ENCODE measurements at places on chromosomes 16 and 17.
A peak's percentile ranks its signal among the peaks of the same experiment; 100 is the strongest.

GRCh38 chr16:77551357-77551756 lies 116.5 kb upstream of the ADAMTS18 start:
- no peak for DNase-seq

- no peak for DNase-seq
Measured at GRCh38 chr16:64481497-64481896, 640.4 kb downstream of the CDH11 start.

GRCh38 chr16:20740007-20740883 lies 1.4 kb downstream of the THUMPD1 start:
- DNase-seq, result peak; percentile 39

GRCh38 chr17:75902406-75902805 lies 2.3 kb downstream of the MRPL38 start:
- DNase-seq, result no peak

GRCh38 chr17:82887255-82888164 lies 47.7 kb upstream of the ZNF750 start:
- DNase-seq, result no peak

DNA sequence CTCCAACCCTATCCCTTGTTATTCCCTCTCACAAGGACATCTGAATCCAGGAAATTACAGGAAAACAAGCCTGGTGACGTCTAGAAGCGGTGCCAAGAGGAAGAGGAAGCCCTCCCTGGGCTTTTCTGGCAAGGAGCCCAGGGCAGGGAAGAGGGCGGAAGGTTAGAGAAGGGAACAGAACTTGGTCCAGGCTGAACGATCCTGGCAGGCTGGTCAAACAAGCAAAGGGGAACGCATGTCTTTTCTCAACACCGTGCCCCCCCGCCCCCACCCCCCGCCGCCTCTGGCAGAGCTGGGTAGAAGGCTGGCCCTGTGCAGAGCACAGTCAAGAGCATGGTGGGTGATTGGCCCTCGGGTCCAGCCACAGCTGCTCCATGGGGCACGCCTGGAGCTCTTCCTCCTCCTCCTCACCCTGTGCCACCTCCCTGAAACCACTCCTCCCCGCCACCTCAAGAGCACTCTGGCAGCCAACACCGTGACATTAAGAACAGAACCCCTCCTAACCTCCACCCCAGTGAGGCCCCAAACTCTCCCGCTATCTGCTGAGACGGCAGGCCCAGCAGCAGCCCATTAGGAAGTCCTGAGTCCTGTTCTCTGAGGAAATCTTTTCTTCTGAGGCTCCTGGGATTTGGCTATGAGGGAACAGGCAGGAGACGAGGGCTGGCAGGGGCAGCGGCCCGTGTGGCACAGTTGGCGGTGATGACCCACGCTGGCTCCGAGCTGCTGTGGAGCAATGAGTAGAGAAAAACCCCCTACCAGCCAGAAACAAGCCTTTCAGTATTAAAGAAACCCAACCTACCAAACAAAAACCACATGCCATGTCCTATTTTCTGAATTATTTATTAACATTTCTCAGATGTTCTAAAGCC lies 7.3 kb downstream of the C16orf86 start:
- no peak for DNase-seq

GRCh38 chr16:75340741-75341491 lies 89.5 kb upstream of the BCAR1 start:
- DNase-seq, result peak; percentile 16

DNA sequence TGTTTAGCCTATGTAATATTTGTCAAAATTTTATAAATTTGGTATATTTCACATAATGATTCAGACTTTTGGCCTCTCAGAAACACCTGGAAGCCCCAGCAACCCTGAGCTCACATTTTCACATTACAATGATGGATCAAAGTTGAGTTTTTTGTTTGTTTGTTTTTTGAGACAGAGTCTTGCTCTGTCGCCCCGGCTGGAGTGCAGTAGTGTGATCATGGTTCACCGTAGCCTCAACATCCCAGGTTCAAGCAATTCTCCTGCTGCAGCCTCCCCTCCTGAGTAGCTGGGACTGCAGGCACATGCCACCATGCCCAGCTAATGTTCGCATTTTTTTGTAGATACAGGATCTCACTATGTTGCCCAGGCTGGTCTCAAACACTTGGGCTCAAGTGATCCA lies 10.6 kb upstream of the VAT1L start:
- DNase-seq, result no peak
